ENCODE measurements at places on chromosomes 16 and 17.

DNA sequence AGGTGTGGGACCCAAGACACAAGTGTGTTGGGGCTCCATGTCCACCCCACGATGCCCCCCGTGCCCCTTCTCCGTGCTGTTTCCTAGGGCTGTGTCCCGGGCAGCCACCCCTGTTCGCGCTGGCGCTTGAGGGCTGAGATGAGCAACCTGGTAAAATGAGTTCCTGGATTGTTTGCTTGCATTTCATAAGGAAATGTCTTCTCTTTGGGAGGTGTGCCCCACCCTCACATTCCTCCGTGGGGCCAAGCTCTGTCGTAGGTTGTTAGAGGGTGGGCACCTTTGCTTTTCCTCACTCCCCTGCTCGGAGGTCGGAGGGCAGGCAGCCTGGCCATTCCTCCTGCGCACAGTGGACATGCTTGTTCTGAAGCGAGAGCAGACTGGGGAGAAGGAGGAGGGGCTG lies 171.3 kb upstream of the CHMP6 start:
- no peak for DNase-seq

GRCh38 chr17:12917399-12917798 lies 100.4 kb downstream of the ELAC2 start:
- DNase-seq, result no peak

- no peak for DNase-seq
Observed at GRCh38 chr17:72624652-72625051, 467.8 kb downstream of the SLC39A11 start.

DNA sequence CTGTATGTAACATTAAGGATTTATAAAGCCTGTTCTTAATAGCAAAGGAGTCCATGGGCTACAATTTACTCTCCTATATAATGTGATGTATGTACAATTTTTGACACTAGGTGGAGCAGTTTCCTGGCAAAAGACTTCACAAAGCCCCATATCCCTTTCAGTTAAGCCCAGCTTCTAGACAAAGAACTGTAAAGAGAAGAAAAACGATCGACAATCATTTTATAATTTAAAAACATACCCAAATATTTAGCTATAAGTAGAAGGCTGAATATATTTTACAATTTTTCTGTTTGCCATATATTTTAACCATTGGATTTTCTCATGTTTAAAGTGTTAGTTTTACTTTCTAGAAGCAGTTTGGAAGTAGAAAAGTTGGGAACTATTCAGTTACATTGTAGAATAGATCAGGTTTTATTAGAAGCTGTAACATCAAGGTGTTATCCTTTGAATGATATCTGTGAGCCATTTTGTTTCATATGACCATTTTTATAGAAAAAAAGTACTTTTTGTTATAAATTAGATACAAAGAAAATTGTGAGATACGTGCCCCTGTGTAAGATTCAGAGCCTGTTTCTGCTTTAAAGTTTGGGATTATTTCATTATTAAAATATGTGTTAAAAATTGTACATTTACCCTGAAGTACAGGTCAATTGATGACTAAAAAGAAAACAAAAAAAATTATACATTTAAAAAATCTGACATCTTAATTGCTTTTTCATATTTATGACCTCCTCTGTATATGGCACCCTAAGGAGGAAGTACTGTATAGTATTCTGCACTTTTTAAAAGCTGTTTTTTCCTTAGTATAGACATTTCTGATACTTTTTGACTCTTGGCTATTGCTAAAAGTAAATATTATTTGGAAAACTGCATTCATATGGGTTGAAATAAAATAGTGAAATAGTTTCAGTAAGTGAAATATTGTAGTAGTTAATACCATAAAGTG lies 46.3 kb downstream of the VMP1 start:
- no peak for DNase-seq

DNA sequence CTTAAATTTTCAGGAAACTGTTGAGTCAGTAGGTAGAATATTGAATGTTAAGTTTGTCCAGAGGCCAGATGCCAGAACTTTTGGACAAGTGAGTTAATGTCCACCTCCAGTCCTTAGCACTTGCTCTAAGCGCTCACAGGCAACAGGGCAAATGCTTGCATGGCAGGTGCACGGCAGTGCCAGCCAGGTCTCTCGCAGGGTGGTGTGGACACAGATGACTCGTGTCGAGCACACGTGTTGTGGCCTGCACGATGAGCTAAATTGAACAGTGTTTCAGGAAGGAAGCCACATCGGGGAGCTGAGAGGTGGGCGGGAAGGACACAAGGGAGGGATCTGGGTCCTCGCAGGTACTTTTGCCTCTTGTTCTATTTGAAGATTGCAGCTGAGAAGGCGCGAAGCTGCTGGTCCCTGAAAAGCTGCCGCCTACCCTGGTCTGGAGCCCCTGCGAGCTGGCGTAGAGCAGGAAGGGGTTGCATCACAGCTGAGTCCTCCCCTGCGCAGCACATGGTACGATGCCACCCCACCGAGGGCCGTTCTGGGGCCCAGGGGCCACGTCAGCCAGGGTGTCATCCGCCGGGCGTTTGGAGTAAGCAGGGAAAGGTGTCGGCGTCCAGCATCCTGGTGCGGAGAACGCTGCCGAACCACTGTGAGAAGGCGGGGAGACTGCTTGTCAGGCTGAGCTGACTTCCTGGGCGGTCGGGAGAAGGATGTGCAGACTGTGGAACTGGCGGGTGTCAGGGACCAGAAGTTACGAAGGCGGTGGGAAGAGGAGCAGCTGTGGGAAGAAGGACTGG lies 6.3 kb downstream of the RAB40C start:
- DNase-seq, result no peak

- DNase-seq, result no peak
Observed at GRCh38 chr16:65318590-65319257, 196.9 kb upstream of the CDH11 start.

- DNase-seq, result no peak
Observed at GRCh38 chr16:56279132-56279531, 87.8 kb downstream of the GNAO1 start.

GRCh38 chr16:66476328-66477027 lies 49.4 kb downstream of the BEAN1 start:
- DNase-seq, result no peak

DNA sequence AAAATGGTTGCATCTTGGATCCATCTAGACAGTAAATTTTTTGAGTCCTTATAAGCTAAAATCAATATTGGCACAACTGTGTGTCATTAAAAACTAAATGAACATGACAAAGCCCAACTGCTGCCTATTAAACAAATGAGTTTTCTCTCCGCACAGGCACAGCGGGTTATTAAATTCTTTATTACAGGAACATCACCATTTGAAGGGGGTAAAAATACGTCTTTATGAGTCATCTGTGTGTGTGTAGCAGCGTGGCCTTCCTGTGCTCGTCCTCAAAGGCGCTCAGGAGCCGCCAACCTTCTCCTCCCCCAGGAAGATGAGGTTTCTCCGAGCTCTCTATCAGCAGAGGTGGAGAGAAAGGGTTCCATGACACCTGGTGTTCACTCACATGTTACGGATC lies 62.6 kb upstream of the SDK2 start:
- no peak for DNase-seq
